ENCODE measurements at places on chromosomes 5 and 9.
A peak's percentile ranks its signal among the peaks of the same experiment; 100 is the strongest.

- DNase-seq = peak; percentile 33
Observed at GRCh38 chr9:121267689-121268597, at the start of gene GSN. TSS of gene GSN (plus strand) at chr9:121268162. CDS start at chr9:121301972, 33,810 bp downstream.

GRCh38 chr5:105993027-105993426 lies 1677.7 kb downstream of the EFNA5 start:
- no peak for DNase-seq

DNA sequence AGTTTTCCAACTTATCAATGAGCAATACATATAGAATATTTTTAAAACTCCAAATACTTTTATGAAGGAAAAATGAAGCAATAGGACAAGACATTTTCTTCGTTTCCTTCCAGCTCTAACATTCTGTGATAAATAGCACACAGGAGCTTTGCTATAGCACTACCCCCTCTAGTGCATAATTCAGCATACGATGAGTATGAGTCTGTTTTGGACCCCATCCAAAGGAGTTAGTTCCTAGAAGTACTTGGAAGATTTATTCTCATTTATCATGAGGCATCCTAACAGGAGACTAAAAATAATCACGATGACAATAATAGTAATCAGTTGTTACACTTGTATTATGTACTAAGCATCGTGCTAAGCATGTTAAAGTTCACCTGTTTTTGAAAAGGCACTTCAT lies 1061.3 kb upstream of the DMAC1 start:
- no peak for DNase-seq

DNA sequence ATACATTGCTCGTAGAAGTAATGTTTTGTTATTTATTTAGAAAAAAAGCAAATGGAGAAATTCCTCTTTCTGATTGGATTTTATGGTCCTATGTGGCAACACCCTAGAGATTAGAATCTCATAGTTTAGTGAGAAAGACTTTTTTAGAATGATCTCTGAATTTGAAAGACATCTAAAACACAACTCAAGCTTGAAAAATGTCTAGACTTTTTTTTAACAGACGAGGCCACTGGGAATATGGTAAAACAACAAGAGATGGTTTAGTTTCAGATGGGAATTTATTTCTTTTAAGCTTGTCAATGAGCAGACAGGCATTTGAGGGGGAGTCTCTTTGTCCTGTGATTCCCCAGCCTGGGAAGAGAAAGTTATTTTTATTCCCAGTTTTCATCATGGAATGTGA lies 122.1 kb downstream of the NTRK2 start:
- no peak for DNase-seq

GRCh38 chr5:96852759-96853158 lies 23.5 kb upstream of the ERAP2 start:
- no peak for DNase-seq

DNA sequence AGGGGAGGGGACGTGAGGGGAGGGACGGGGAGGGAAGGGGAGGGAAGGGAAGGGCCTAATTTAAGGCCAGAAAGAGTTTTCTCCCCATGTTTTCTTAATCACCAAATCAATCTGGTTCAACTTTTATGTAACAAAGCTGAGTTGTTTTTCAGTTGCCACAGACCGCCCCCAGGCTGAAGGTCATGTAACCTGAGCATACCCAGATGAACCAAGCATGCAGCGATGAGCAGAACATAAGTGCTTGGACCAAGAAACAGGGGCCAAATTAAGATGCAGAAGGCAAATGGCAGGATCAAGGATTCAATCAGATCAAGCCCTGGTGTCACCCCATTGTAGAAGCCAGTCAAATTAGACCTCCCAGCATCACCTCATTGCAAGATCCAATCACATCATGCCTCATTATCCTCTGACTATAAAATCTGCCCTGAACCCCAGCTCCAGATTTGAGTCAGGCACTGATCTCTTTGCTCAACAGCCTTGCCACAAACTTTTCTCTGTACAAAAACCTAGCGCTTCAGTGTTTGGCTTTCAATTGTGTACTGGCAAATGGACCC lies 113.5 kb upstream of the TNPO1 start:
- no peak for DNase-seq

GRCh38 chr9:90870621-90871326 lies 69.2 kb downstream of the SYK start:
- DNase-seq = no peak

DNA sequence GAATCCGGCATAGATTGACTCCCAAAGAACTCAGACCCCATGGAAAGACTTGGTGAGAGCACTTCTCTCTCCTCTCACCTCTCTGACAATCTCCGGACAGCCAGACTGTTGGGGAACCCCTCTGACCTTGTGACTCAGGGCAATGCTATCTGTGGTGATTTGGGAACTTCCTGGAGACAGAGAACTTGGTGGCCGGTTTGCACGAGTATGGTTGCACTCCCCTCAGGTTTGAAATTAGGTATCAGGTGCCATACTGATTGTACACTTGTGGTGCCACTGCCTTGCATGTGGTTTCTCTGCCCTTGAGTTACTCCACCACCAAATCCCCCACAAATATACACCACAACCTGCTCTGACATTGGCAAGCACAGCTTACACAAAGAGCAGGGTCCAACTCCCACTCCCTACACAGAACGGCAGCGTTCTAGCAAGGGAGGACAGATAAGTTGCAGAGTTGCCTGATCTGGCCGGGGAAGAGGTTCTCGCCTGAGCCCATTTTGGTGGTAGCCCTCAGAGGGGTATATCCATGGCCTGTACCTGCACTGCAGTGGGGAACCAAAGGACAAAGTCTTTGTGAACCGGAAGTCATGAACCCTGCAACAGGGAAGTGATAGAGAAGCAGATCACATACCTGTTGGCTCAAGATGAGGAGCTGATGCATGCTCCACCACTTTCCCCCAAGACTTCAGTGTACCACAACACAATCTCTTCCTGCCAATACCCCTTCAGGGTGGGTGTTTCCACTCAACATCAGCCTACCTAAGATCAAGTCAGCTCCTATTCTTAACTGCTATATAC lies 255.1 kb downstream of the MCTP1 start:
- no peak for DNase-seq

DNA sequence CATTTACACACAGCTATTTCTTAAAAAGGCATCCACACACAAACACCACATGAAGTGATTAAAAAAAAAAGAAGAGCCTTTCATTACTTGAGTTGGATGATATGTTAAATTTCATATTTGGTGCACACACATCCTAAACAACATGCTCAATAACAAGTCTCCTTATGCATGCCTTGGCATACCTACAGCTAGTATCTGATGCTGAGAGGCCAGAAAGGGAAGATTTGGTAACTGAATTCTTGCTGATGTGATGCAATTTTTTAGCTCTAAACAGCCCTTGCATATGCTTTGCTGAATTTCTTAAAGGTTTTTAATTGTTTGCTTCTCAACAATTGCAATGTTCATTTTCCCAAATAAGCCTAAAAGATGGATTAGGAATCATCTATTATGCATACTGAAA lies 338.8 kb downstream of the ARL15 start:
- DNase-seq = no peak

DNA sequence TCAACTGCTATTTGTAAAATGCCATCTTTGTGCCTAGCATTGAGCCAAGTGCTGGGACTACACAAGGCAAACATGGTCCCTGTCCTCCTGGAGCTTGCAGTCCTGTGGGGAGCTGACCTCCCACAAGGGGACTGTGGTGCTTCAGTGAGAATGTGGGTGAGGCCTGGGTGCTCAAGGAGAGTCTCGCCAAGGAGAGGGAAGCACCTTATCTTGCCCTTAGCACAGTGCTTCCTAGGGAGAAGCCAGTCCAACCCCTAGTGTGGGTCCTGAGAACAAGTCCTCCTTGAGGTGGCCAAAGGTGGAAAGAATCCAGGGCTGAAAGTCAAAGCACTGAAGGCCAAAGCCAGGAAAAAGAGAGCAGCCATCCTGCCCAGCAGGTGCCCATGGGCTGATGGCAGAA lies 31.1 kb upstream of the MVB12B start:
- DNase-seq = no peak
